ENCODE measurements at places on chromosomes 6 and 20.
A peak's percentile ranks its signal among the peaks of the same experiment; 100 is the strongest.

DNA sequence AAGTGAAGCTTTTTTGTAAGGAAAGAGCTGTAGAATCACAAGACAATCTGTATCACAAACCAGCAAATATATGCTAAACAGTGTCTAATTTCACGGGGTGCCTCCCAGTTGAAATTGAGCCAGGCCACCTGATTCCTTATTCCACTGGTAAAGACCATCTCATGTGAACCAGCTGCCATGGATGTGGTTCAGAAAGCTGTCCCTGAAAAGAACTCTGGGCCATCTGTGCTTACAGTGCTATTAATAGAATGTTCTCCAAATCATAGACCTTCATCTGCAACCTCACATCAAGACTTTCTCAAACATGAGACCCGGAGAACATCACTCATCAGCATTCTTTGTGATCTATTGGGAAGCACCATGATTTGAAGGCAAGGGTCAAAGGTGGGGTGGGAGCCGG lies 89.7 kb downstream of the FBXO5 start:
- no peak for DNase-seq

DNA sequence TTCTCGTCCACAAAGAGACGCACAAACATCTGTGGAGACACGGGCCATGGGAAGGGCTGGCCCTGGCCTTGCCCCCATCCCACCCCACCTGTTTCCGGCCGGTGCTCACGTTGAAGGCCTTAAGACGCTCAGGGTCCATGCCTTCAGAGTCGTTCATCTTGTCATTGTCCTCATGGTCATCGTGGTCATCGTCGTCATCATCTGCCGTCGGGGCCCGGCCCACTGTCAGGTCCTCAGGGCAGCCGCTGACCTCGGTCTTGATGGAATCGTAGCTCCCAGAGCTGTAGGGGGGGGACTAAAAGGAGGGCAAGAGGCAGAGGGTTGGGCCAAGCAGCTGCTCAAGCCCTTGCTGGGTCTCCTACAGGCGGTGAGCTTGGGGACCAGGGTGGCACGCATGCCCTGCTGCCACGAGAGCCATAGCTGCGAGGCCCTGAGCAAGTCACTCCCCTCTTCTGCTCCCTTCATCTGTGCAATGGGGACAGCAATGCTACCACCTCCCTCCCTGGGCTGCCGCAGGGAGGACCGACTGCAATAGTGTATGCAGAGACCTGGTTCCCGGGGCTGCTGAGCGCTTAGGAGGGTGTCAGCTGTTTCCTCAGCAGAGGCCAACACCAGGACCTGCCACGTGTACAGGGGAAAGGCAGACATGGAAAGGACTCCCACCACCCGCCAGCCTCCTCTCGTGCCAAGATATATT lies 95.5 kb downstream of the ASXL1 start:
- no peak for DNase-seq

DNA sequence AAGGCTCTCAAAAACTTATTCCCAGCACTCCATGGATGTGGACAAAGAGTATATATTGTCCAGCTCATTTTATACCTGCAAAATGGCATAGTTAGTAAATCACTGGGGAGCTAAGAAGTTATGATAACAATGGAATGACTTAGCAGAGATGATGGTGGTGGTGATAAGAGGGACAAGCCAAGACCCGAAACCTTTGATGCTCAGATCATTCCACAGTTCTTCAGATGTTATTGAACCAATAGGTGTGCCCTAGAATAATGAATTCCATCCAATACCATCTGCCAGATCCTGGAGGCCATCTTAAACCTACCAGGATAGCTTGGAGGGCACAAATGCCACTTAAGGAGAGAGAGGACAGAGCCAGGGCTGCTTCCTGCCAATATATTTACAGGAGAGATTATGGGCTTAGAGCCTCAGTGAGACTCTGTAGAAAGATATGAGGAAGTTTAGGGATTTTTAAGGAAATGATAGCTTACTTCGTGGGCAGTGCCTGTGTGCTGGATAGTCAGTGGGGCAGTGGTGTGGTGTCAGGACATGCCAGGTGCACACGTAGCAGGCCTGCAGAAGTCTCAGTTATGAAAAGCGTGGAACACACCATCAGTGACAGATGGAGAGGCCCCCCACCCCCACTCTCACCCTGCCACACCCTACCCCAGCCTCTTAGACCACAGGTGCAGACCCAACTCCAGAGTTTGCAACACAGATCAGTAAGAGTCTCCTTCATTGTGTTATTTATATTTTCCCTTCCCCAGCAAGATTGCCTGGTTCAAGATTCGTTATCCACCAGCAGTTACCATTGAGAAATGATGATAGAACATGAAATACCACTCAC lies 209.7 kb upstream of the SUPT3H start:
- DNase-seq = no peak

DNA sequence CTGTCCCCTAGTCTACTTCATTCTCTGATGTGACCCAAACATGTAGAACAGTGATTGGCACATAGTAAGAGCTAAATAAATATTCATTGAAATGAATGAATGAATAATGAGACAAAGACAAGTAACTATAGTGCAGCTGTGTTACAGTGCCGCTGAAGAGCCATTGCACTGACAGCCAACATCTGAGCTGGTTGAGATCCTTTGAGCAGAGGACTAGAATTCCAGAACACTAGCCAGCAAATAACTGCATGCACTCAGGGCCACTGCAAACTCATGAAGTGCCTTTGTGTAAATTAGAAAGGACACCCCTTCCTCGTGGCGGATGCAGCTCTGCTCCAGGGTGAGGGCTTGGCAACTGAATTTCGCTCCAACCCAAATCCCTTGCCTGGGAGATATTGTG lies 230.3 kb upstream of the CDYL start:
- no peak for DNase-seq

DNA sequence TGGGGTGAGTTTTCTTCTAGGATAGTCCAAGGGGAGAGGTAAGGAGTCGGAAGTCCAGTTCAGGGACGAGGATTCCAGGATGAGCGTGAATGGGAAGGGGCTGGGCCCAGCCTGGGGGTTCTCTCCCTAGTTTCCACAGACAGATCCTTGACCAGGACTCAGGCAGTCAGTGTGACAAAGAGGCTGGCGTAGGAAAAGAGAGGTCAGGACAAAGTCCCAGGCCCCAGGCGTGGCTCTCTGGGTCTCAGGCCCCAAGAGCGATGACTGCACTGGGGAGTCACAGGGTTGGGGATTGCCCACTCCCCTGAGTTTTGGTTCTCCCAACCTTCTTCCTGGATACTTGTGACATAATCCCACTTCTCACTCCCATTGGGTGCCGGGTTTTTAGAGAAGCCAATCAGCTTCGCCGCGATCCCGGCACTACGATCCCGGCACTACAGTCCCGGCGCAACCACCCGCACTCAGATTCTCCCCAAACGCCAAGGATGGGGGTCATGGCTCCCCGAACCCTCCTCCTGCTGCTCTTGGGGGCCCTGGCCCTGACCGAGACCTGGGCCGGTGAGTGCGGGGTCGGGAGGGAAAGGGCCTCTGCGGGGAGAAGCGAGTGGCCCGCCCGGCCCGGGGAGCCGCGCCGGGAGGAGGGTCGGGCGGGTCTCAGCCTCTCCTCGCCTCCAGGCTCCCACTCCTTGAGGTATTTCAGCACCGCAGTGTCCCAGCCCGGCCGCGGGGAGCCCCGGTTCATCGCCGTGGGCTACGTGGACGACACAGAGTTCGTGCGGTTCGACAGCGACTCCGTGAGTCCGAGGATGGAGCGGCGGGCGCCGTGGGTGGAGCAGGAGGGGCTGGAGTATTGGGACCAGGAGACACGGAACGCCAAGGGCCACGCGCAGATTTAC lies 46.2 kb upstream of the TRIM26 start:
- DNase-seq = peak; percentile 96

DNA sequence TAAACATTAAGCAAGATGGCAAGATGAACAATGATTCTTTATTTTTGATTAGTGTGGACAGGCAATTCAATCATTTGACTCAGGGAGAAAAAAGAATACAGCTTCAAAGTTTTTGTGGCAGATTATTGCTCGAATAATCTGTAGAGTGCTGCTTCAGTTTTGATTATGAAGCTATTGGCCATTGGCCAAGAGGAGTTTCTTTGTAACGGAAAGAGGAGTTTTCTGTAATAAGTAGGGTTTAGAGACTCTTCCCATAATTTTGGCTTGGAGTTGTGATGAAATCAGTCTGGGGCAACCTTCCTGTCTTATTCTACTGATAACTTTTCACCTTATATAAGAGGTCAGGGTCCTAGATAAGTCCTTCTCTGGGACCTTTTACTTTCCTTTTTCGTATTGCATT lies 256.7 kb upstream of the RAB32 start:
- no peak for DNase-seq

- peak; percentile 66 for DNase-seq
These were observed 24.8 kb downstream of the ZNF311 start for GRCh38 chr6:28980137-28980851.

- no peak for DNase-seq
These were observed 10.6 kb downstream of the SIRPG start for GRCh38 chr20:1646975-1647431.

DNA sequence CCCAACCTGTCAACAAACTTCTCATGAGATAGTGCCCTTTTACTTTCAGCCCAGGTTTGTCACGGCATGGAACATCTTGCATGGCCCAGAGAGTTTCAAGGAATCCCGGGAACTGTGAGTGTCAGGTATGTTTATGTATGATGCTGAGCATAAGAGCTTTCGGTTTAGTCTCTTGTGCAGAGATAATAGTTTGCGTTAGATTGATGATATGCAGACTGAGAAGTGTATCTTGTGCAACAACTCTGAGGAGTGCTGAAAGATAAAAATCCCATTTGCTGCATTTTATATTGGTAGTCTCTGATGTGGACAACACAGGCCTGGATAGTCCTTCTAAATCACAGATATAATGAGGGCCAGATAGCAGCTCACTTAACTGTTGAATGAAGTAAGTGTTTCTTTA lies 99.0 kb downstream of the TBX18 start:
- DNase-seq = no peak

GRCh38 chr6:16088409-16088808 lies 40.5 kb upstream of the MYLIP start:
- DNase-seq = no peak

- DNase-seq = peak; percentile 88
These were observed 10.4 kb upstream of the VNN2 start for GRCh38 chr6:132768051-132768517.

DNA sequence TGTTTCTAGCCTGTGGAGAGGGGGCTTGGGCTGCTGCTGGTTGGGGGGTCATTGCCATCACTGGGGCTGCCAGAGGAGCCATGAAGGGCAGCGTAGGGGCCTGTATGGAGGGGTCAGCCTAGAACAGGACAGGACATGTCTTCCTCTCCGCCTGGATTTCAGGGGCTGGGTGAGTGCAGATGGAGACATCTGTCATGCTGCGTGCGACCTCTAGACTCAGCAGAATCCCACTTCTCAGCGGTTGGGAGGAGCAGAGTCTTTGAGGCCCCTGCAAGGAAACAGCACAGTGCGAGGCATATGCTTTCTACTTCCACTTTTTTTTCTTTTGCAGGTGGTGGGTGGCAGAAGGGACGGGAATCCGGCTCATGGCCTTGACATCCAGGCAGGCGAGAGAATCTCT lies 67.9 kb downstream of the EZR start:
- DNase-seq = no peak

GRCh38 chr6:42158011-42158410 lies 15.2 kb upstream of the GUCA1A start:
- DNase-seq = no peak

DNA sequence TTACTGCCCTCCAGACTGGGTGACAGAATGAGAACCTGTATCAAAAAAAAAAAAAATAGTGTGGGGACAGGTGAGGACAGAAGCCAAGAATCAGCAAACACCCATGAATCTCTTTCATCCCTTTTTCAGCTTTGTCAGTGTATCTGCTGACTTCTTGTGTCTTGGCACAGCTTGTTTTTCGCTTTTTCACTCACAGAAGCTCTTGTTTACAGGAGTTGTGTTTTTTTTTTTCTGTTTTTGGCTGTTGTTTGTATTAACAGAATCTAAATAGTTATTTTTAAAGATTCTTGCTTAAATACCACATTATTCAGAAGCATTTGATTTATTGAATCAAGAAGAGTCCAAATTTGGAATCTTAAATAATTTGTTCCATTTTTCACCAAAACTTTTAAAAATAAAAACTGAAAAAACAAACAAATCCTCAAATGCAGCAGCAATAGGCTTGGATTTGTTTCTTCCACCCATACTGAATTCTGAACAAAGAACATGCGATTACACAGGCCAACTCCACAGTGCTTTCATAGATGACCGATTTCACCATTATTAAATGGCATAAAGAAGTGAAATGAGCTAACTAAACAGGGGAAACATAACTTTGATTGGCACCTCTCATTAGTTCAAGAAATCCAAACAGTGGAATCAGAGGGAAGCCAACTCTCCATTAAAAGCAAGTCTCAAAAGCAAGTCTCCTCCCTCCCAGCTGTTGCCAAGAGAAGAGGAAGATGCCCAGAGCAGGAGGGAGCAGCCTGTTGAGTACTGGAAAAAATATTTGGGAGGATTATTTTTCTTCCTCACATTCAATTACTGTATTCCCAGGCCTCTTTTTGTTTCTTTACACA lies 27.2 kb upstream of the GPR63 start:
- DNase-seq = no peak

DNA sequence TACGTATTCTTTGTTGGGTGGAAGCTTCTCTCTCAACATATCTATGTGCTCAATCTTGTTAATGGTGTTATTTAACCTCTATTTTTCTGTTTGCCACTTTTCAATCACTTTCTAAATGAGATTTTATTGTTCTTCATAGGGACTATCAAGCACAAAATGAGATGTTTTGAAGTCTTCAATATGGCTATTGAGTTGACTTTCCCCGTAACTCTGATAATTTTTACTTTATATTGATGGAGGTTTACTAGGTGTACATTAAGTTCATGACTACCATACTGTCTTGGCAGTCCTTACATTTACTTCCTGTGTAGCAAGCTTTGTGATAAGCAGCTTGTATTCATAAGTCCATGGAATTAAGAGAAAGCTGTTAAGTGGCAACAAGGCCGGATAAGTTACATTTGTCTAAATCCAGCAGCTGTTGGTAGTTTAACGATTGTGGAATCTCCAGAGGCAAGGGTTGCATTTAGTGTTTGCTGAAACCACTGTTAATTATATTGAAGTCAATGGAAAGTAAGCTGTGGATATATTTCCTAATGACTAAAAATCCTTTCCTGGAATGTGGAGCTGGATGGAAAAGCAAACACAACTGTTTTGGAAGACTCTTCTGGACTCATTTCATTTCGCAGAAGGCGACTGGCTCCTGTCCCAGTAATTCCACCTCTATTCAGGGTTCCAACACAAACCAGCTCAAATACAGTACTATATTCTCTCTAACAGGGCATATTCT lies 57.3 kb upstream of the SMIM29 start:
- no peak for DNase-seq

Measured in GM23338 (cell line).